A673 (cell line): ENCODE measurements at places on chromosomes 7 and 10. TPM values are rescaled to one million over a fixed set of nuclear protein-coding genes. Genes with fewer than 3 reads are reported as not detected.

STRIP2 gene
- total RNA-seq = 9.1 and 10.7 TPM in 2 replicates

MNX1 gene
- 0.13 TPM in 1 of 2 replicates, not detected in the other for total RNA-seq

DNA sequence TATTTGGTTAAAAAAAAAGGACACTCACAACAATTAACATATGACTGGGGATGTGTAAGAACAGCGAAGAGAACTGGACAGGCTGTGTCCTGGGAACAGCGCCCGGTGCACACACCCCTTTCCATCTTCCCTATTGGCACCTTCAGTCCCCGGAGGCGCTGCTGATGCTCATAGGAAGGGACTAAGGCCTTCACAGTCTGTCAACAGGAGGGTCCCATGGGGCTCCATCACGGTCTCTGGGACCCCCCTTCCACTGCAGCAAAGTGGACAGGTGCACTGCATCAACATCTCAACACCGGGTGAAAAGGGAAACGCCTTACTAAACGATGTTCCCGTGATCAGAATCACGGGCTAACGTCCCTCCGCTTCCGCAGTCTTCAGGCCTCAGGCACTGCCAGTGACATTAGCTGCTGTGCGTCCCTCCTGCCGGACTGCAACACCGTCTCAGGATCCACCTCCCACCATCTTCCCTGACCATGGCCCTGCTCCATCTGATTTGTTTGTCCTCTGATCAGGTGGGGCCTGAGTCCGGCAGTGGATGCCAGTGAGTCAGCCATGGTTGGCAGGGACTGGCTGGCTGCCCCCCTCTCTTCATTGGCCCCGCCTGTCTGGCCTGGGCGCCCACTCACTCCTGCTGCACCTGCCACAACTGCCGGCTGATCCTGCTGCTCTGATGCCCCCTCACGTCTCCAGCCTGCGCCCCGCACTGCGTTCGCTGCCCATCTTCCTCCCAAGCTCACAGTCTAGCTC is 614.7 kb downstream of the DNAJB6 start:
- no peak for DNase-seq

GRCh38 chr7:28606421-28606820 is 194.1 kb downstream of the CREB5 start:
- DNase-seq = no peak

HOXA2 gene
- total RNA-seq = not detected in 2 replicates

- DNase-seq = peak; percentile 19
These were observed 12.4 kb downstream of the PAPOLB start for GRCh38 chr7:4849390-4849789.

DNA sequence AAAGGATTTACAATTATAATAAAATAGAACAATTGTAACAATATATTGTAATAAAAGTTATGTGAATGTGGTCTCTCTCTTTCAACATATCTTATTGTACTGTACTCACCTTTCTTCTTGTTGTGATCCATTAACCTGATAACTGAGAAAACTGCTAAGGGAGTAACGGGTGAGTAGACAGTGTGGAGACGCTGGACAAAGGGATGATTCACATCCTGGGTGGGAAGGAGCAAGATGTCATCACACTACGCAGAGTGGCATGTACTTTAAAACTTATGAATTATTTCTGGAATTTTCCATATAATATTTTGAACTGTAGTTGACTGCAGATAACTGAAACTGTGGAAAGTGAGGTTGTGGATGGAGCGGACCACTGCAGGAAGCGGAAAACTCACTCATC is 91.2 kb upstream of the PLPP4 start:
- DNase-seq = no peak

DNA sequence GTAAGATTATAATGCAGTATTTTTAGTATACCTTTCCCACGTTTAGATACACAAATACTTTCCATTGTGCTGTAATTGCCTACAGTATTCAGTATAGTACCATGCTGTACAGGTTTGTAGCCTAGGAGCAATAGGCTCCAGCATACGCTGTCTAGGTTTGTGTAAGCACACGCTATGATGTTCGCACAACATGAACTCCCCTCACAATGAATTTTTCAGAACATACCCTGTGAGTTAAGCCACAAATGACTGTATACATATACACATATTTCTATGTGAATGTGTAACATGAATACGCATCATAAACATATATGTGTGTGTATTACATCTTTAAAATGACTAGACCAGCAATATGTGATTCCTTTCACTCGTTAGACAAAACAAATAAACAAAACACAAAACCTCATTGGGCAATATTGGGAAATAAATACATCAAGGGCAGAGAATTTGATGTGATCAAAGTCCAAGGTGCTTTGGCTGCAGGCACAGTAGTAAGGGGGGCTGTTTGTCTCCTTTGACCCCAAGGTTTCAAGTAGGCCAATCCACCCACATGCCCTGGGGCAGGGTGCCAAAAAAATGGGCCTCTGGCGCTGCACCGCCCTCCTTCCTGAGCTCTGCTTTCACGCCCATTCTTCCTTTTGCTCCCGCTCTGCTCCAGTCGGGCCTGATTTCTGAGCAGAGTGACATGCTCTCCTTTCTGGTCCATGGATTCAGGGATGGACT is 33.9 kb downstream of the CHN2 start:
- no peak for DNase-seq

GRCh38 chr7:50791363-50791937 is 8.8 kb upstream of the GRB10 start:
- no peak for DNase-seq

GRCh38 chr10:78029269-78030226 is at the start of gene POLR3A:
Gene POLR3A (minus strand): TSS chr10:78029515. CDS start chr10:78029407, 108 bp downstream.
- peak; percentile 98 for DNase-seq

- peak; percentile 33 for DNase-seq
These were observed 314.2 kb upstream of the GNAI1 start for GRCh38 chr7:79820387-79820786.

DNA sequence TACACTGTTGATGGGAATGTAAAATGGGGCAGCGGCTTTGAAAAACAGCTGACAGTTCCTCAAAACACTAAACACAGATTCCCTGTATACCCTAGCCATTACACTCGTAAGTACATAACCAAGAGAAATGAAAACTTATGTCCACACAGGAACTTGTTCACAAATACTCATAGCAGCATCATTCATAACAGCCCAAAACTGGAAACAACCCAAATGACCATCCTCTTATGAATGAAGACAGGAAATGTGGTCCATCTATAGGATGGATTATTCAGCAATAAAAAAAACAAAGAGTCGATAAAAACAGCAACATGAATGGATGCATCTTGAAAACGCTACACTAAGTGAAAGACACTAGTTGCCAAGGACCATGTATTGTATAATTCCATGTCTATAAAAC is 23.7 kb downstream of the NMT2 start:
- DNase-seq = no peak

DNA sequence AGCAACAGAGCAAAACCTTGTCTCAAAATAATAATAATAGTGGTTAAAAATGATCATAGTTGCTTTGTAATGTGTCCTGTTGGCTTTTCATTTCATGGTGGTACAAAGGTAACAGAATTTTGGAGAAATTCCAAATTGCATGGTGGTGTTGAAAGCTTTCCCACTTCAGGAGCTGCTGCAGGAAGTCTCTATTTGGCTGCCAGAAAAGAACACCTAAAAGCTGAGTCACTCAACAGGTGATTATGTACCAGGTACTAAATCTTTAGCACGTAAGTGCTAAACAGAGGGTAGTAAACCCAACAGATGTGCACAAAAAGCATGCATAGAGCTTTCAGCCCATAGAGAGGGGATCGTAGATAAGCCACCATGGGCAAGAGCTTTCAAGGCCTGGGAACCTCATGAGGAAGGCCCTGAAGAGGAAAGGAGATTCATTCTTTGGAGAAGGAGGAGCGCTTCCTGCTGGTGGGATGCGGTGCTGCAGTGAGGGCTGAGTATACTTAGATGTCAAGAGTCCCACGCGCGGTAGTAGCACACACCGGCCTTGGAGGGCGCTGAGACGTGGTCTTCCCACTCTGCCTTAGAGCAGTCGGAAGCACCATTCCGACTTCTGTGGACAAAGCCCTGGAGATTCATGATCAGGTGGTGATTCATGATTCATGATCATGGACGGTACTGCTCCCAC is 118.7 kb downstream of the RALA start:
- DNase-seq = peak; percentile 67

PBLD gene
- 4.9 and 6.2 TPM in 2 replicates for total RNA-seq

GRCh38 chr7:50119815-50120637 is 27.0 kb upstream of the ZPBP start:
- peak; percentile 42 for DNase-seq

- DNase-seq = no peak
These were observed 122.0 kb downstream of the AGMO start for GRCh38 chr7:15439853-15440252.

- no peak for DNase-seq
These were observed 4.1 kb downstream of the OR9A4 start for GRCh38 chr7:141920281-141920680.

- peak; percentile 73 for DNase-seq
These were observed 95.8 kb upstream of the CACUL1 start for GRCh38 chr10:118850418-118851061.

GRCh38 chr7:9013940-9014339 is 580.5 kb downstream of the NXPH1 start:
- DNase-seq = no peak

GRCh38 chr7:132154248-132154647 is 422.0 kb downstream of the PLXNA4 start:
- DNase-seq = no peak

WDR86 gene
- 0.86 and 1.9 TPM in 2 replicates for total RNA-seq

CALHM3 gene
- not detected in 2 replicates for total RNA-seq

DNA sequence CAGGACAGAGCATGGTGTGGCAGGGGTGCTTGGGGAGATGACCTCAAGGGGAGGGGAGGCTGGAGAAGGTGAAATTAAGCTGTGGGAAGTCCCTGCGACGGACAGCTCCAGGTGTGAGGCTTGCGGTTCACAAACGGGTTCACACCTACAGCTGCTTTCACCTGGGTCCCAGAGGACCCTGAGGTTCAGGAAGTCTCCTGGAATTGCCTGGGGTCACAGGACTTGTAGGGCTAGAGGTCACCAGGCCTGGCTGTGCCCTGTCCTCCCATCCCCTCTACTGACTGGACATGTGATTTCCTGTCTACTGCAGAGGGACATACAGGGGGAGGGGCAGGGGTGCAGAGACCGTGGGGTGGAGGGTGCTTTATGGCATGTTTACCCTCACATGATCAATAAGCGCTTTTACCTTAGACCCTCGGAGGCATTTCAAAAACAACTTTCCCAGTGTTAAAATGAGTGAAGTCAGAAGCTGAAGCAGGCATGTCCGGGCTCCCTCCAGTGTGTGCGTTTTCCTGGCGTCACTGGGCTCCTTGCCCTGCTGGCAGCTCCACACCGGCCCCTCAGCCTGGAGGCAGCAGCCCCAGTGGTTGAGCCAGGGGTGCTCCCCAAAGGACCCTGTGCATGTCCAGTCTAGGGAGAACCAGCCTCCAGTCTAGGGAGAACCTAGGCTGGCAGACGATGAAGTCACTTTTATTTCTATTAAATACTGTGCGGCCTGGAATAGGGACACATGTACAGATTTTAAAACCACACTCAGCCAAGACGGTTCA is 66.6 kb upstream of the IGFBP3 start:
- no peak for DNase-seq

DNA sequence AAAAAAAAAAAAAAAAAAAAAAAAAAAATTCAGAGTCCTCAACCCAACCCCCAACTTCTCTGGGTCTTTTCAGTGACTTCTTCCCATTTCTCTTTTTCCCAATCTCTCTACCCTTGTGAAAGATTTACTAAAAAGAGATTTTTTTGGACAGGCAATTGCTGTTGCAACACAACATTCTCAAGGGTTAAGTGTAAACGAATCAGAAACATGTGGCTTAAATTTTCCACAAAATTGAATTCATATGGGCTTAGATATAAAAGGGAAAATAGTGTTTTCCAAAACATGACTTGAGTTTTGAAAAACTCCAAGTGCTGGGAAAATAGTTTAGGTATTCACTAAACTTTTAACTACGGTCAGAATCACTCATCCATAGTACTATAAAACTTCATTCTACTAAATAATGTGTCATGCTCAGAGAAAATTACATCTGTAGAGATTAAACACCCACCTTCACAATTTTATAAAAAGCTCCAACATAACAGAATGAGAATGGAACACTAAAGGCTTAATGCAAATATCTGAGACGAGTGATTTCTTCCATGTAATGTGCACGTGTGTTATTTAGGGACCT is 643.1 kb downstream of the PARD3 start:
- DNase-seq = peak; percentile 41

GRCh38 chr7:80247144-80247543 is 112.5 kb downstream of the GNAI1 start:
- DNase-seq = no peak

TRIM50 gene
- total RNA-seq = not detected in 2 replicates

DNA sequence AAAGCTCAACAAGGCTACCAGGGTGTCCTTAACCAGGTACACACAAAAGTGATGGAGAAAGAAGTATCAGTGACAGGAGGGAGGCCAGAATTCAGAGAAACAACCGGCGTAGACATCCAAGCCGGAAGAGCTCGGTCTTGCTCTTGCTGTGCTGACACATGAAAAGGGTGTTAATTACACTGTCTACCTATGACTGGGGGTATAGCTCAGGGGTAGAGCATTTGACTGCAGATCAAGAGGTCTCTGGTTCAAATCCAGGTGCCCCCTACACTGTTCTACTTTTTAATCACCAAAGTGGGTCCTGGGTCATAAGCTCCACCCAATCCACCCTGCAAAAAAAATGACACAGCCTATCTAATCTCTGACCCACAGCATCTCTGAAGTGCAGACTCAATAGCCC is 86.9 kb upstream of the ZNF746 start:
- DNase-seq = no peak

GRCh38 chr10:1643161-1643907 is 94.0 kb downstream of the ADARB2 start:
- peak; percentile 47 for DNase-seq

- no peak for DNase-seq
These were observed 10.9 kb downstream of the GPR141 start for GRCh38 chr7:37694208-37695094.

DNA sequence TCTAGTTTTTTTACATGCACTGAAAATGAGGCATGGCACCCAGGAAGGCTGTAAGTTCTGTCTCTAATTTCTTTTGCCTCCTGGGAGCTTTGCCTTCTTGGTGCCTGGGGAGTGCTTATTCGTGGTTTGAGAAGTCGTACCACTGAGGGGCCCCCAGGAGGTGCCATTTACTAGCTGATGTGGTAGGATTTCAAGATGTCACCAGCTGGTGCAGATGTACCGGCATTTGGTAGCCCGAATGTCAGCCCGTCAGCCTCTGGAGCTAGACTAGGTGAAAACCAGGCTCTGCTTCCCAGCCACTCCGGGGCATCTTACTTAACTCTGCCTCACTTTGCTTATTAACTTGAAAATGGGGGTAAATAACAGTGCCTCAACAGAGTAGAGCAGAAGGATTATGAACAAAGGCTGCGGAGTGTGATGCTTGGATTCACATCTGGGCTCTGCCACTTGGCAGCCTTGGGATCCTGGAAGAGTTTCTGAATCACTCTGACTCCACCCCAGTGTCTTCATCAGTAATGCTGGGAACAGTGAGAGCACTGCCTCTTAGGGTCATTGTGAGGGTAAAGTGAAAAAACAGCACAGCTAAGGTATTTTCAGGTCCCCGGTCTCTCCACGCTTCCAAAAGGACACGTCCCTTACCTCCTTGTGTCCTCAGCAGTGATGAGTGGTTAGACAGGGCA is 31.4 kb upstream of the BTBD16 start:
- peak; percentile 3 for DNase-seq

NUDT1 gene
- 115 and 117 TPM in 2 replicates for total RNA-seq
